ENCODE measurements at places on chromosomes 12 and 14.

DNA sequence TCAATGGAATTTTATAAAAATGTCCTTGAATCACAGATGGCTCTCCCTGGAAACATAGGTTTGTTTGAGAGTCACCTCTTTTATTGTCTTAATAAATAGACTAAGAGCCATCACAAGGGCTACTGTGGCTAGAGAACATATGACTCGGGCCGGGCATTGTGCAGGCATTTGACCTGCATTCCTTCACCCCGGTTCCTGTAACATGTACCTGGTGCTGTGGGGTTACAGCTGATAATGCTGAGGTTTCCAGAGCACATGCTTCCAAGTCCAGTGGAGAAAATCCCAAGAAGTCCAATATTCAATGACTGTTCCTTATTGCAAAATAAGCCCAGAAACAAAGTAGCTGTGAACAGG, 1.0 kb upstream of the ACACB start:
- DNase-seq: no peak

GRCh38 chr14:43476822-43477221, 1030.3 kb downstream of the FSCB start:
- DNase-seq: no peak

- DNase-seq: no peak
Measured at GRCh38 chr12:131321988-131322387, 368.3 kb downstream of the ADGRD1 start.

DNA sequence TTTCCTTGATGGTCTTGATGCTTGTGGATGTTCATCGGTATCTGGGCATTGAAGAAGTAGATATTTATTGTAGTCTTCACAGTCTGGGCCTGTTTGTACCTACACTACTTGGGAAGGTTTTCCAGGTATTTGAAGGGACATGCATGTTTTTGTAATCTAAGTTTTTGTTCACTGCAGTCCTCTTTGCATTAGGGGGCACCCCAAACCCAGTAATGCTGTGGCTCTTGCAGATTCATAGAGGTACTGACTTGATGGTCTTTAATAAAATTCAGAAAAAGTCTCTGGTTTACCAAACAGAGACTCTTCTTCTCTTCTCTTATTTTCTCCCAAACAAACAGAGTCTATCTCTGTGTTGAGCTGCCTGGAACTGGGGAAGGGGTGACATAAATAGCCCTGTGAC, 150.9 kb upstream of the SLC16A7 start:
- DNase-seq: peak; percentile 39

GRCh38 chr12:115437061-115437567, 753.1 kb upstream of the TBX3 start:
- DNase-seq: no peak

GRCh38 chr14:90630171-90630806, 185.9 kb downstream of the TTC7B start:
- DNase-seq: no peak

GRCh38 chr14:70354204-70354603, 5.3 kb downstream of the COX16 start:
- DNase-seq: no peak

DNA sequence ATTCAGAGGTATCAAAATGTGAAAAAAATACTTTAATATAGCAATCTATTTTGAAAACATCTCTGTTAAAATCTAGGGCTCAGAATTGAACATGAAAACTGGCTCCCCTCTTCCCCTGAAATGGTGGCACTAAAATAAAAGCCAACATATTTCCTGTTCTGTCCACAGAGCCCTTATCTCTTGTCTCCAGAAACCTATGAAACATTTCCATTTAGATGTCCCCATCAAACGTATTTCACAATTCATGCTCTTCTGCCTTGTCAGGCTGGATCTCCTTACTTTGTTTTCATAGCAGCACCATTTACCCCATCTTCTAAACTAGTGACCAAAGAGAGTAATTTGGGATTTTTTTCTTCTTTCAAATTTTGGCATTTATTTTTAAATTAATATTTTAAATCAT, 42.4 kb downstream of the PDE3A start:
- DNase-seq: no peak

DNA sequence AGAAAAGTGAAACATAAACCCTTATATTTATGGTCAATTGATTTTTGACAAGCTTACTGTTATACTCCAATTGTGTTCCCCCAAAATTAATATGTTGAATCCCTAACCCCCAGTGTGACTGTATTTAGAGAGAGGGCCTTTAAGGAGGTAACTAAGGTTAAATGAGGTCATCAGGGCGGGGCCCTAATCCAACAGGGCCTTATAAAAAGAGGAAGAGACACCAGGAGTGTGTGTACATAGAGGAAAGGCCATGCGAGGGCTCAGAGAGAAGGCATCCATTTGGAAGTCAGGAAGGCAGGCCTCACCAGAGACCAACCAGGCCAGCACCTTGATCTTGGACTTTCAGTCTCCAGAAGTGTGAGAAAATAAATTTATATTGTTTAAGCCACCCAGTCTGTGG, 6.5 kb upstream of the VTI1B start:
- no peak for DNase-seq

GRCh38 chr12:6772726-6773589, 638 bp downstream of the LAG3 start:
- no peak for DNase-seq

DNA sequence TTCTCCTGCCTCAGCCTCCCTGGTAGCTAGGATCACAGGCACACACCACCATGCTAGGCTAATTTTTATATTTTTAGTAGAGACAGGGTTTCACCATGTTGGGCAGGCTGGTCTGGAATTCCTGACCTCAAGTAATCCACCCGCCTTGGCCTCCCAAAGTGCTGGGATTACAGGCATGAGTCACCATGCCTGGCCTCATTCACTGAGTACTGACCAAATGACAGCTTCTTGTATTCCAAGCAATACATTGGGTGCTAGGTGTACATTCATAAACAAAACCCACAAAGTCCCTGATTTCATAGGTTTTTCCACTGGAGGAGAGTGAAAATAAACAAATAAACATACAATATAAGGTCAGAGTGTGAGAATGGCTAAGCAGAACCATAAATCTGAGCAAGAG, 136.3 kb downstream of the HELB start:
- DNase-seq: no peak

DNA sequence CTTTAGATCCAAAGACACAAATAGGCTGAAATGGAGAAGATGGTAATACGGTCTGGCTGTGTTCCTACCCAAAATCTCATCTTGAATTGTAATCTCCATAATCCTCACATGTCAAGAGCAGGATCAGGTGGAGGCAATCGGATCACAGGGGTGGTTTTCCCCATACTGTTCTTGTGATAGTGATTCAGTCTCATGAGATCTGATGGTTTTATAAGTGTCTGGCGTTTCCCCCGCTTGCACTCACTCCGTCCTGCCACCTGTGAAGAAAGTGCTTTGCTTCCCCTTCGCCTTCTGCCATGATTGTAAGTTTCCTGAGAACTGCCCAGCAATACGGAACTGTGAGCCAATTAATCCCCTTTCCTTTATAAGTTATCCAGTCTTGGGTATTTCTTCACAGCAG, 1795.5 kb upstream of the FLRT2 start:
- DNase-seq: no peak

GRCh38 chr12:98259693-98260092, 255.7 kb upstream of the TMPO start:
- no peak for DNase-seq

DNA sequence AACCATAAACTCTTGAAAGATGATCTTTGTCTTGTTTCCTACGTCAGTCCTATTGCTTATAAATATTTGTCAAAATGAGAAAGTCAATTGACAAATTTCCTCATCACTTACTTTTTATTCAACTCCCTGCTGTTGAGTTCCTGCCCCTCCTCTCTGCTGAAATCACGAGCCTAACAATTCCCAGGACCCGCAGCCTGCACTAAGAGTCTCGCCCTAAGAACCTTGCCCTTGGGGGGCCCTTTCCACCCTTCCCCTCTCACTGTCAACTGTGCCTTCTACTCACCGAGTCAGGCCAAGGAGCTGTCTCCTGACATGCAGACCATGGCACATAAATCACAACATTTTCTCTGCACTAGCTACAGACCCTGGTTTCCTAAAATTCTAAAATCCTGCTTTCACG, 99.0 kb downstream of the STAB2 start:
- no peak for DNase-seq

- DNase-seq: no peak
Measured at GRCh38 chr12:99916555-99916954, 68.2 kb downstream of the ANKS1B start.

DNA sequence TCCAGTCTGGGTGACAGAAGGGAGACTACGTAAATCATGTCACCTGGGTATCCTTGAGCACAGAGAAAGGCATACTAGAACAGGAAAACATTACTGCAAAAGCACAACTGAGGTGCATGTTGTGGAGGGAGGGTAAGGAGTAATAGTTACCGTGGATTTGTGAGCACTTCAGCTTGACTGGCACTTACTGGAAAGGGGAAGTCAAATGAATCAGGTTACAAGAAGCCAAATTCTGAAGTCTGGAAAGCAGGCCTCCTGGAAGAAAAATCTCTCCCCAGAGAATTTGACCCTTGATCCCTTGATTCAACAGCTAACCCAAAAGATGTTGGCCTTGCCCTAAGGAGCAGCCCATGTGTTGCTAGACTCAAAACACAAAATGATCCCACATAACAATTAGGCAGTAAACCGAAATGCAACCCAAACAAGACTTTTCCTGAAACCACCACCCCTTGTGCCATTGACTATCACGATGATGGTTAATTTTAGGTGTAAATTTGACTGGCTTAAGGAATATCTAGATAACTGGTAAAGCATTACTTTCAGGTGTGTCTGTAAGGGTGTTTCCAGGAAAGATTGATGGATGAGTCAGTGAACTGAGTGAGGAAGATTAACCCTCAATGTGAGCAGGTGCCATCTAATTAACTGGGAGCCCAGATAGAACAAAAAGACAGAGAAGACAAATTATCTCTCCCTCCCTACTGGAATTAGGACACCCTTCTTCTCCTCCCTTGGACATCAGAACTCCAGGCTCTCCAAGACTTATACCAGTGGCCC, 108.8 kb downstream of the SLC25A21 start:
- DNase-seq: no peak

DNA sequence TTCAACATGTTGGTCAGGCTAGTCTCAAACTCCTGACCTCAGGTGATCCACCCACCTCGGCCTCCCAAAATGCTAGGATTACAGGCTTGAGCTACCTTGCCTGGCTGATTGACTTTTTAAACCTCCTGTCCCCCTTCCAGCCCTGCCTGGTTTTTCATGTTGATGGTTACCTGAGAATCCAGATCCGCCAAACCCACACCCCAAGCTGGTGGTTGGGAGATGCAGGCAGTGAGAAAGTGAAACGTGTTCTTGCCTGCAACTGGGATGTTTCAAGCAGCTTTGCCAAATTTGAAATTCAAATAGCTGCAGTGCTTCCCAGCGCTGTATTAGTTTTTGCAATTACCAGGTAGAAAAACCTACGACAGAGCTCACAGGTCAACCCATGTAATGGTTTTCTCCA, 238.3 kb upstream of the PWP1 start:
- DNase-seq: no peak

- peak; percentile 59 for DNase-seq
Measured at GRCh38 chr12:119659289-119659897, 8.5 kb upstream of the PRKAB1 start.

DNA sequence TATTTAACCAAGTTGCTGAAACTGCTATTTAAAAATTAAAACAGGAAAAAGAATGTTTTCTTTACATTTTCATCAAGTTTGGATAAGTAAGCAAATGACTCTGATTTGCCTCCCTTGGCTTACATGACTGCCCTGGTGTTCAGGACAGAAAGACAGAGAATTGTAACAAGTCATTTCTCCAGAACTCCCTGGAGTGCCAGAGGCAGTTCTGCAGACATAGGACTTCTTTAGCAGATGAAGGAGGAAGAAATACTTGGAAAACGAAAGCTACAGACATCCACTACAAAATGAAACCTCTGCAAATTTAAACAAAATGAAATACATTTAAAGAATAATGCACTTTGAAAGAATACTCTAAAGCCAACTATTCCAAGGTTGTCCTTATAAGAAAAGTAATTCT, 253.9 kb downstream of the LRFN5 start:
- no peak for DNase-seq

GRCh38 chr14:50791201-50791600, 39.8 kb downstream of the NIN start:
- DNase-seq: no peak

- peak; percentile 54 for DNase-seq
Measured at GRCh38 chr12:111753144-111753881, 13.4 kb upstream of the ALDH2 start.

DNA sequence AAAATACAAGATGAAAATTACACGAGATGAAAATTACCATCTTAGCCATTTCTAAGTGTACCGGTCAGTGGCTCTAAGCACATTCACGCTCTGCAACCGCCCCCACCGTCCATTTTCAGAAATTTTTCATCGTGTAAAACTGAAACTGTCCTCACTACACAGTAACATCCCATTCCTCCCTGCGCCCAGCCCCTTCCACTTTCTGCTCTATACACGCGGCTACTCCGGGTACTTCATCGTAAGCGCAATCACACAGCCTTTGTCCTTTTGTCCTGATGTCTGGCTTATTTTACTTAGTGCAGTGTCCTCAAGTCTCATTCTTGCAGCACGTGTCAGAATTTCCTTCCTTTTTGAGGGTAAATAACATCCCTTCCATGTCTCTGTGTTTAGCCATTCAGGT, 3.6 kb upstream of the GPR132 start:
- no peak for DNase-seq

DNA sequence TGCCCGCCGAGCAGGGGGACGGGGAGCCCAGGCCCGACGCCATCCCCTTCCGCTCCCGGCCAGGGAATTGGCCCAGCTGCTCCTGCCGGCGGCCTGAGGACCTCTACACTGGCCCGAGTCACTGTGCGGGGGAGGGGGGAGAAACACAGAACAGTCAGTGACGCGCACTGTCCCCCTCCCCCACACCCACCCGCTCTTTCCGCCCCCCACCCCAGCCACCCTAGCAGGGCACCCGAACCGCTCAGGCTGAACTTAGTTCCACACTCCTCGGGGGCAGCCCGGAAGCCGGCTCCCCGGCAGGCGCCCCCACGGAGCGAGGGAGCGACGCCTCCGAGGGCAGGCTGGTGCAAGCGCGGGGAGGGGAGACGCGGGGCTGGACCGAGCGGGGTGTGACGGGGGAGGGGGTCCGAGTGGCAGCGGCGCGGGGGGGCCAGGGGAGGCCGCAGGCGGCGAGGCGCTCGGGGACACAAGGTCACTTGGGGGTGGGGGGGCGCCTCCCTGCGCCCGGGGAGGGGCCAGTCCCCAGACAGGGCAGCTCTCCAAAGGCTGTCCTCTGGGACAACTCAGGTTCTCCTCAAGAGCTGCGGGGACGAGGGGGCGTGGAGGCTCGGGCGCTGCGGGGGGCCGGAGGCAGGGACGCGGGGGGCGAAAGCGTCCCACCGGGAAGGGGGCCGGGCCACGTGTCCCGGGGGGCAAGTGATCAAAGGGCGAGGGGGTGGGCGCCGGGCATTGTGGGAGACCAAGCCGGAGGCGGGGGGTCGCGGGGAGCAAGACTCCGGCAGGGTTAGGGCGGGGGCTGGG, 648 bp downstream of the CHD4 start:
- DNase-seq: peak; percentile 84

All from B cell (primary cell).